Anterior cingulate cortex (tissue), 58 donors: ENCODE measurements at places on chromosomes 4 and X.
A peak's percentile ranks its signal among the peaks of the same experiment; 100 is the strongest.

DNA sequence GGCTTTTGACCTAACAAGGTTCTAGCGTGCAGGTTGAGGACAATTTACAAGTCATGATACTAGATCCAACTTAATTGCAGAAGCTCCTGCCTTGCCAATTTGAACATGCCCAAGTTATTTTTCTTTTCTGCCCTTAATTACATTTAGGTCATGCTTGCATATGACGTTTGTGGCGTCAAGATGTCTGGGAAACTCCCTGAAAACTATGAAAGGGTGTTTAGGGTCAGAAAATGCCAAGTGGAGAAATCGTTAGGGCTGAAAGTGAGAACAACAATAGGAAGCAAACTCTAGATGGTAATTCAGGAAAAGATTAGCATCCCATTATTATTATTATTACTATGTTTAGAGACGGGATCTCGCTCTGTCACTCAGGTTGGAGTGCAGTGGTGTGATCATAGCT is 38.2 kb upstream of the PLAC8 start:
- DNase-seq: no peak

- DNase-seq: no peak
These were observed 35.9 kb upstream of the CXCL8 start for GRCh38 chr4:73704314-73705055.

DNA sequence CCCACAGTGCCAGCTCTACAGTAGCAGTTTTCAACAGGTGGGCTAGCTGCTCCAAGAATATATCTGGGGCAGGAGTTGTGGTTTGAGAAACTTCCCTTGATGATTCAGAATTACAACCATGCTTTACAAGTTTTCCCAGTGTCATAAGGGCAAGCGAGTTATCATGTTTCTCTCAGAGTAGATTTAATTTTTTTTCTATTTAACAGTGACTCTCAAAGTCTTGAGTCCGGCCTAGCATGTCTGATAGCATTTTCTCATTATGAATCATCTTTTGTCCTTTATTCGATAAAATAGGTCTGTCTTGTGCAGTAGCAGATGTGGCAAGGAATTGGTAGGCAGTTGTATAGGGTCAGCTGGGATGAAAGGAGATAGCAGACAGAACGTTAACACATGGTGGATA is 62.2 kb upstream of the SPANXD start:
- no peak for DNase-seq

DNA sequence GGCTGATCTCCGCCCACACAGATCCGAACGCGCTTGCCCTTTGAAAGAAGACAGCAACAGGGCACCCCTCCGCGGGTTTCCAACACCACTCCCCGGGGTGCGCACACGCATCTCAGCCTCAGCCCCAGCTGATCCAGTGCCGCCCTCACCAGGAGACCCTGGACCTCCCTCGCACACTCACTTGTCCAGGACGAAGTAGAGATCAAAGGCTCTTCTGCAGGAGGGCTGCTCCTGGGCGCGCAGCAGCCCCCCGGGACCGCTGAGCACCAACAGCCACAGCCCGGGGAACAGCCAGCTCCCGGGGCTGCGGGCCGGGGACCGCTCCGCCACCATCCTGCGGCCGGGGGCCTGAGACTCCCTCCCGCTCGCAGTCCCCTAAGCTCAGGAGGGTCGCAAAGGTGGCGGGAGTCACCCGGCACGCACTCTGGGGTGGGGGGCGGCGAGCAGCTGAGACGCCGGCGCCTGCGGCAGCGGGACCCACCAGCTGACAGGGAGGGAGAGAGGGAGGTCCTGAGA is 743 bp downstream of the ANTXR2 start:
- no peak for DNase-seq

GRCh38 chr4:37424753-37425152 is 180.2 kb downstream of the NWD2 start:
- DNase-seq: no peak

DNA sequence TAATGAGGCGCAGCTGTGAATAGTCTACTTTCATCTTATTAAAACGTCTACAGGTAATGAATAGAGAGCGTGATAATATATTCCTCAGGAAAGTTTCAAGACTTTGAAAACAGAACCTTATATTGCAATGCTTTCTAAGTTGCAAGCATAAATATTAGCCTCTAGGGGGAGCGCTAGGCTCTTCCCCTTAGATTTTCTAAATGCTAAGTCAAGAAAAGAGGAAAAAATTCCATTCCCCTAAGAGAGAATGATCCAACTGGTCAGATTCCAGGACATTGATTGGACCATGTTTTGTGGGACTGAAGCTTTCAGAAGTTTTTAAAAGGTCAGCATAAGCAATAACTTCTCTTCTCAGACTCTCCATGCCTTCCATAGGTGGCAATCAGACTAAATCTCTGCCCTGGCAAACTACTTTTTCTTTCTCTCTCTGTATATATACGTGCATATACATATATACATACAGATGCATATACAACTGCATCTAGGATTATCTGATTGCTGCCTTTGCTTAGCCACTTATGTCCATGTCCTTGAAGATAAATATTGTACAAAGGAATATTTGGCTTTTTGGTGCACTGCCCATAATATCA is 492.9 kb downstream of the INPP4B start:
- no peak for DNase-seq

DNA sequence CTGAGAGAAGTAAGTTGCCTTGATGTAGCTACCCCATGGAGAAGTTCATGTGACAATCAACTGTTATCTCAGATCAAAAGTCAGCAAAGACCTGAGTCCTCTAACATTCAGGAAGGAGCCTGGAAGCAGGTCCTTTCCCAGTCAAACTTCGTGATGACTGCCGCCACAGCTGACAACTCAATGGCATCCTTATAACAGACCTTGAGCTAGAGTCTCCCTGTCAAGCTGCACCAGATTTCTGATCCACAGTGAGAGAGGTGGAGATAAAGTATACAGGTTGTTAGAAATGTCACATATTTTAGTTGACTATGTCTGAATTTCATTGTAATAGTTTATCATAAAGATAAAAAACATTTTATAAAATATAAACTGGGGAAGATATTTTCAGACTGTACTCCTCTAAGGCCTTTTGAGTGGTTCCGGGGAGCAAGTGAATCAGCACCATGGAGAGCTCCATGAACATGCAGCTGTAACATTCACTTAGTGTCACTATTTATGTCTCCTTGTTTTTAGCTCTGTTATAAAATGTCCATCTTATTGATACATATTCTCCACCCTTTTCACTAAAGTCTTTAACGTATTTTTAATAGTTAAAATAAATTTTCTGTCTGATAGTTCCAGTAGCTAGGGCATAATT is 1653.5 kb upstream of the AGA start:
- DNase-seq: no peak

DNA sequence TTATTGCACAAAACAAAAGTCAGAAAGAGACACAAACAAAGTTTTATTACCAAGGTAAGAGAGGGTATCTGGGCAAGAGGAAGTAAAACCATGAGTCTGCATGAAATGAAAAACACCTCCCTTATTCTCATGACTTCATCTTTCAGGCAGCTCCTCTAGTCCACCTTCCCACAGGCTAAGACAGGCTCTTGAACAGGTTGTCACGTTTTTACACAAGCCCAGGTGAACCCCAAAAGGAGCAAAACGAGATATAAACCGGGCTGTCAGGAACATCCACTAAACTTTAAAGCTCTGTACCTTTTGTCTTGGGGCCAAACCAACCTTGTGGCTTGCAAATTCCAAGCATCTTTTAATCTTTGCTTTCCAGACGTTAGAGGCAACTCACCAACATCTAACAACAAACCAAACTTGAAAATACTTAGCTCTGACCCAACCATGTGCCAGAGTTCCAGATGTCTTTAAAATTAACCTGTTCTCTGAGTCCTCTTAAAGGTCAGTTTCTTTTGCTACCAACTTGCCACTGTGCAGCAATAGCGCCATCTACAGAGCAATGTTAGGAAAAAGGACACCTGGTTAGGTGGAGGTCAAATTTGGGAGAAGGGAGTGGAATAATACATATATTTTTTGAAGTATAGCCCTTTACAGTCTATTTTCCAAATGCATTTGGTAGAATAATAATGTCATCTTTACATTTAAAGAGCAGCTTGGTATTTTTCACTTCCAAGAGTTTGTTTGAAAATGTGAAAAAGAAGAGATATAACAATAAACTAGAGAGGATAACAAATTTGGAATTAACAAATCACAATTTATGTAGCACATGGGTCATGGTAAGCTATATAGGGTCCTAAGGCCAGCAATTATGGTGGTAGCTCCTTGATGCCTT is 73.1 kb downstream of the QRFPR start:
- no peak for DNase-seq

- peak; percentile 32 for DNase-seq
These were observed 774 bp downstream of the ARMCX2 start for GRCh38 chrX:101658661-101659491.

DNA sequence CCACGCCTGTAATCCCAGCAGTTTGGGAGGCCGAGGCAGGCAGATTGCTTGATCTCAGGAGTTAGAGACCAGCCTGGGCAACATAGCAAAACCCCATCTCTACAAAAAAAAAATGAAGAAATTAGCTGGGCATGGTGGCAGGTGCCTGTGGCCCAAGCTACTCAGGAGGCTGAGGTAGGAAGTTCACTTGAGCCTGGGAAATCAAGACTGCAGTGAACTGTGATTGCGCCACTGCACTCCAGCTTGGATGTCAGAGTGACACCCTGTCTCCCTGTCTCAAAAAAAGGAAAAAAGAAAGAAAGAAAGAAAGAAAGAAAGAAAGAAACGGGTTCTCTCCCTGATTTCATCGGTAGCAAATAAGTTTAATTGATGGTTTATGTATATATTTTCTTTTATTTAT is 64.6 kb upstream of the ESX1 start:
- DNase-seq: no peak

- DNase-seq: no peak
These were observed 31.7 kb downstream of the STOX2 start for GRCh38 chr4:183936574-183937345.

DNA sequence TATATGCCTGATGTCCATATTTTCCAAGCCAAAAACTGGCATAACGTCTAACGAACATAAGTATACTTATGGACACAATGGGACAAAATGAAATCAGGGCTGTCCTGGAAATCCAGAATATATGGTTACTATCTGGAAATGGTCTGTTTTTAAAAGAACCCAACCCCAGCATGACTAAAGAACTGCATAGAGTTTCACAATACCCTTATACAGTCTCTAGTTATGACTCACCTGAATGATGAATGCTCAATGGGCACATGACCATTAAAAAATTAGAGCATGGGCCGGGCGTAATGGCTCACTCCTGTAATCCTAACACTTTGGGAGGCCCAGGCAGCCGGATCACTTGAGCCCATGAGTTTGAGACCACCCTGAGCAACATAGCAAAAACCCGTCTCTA is 31.8 kb downstream of the AMMECR1 start:
- DNase-seq: no peak

DNA sequence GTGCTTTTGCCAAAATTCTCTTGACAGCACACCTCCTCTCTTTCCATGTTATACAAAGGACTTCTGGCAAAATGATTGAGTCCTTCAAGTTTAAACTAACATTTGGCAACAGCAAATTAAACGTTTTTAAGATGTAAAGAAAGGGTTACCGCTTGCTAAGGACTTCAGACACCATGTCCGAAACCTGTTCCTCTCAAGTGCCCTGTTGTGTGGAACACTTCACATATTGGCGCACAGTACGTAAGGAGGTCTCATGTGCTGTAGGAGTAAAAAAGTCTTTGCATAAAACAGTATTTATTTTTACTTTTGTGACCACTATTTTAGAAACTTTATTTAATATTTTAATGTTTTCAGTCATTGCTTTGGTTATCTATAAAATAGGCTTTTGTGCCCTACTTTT is 33.7 kb upstream of the HPRT1 start:
- no peak for DNase-seq
